ENCODE measurements at places on chromosomes 16 and 17.

- DNase-seq: no peak
Observed at GRCh38 chr16:76931186-76931585, 259.8 kb upstream of the MON1B start.

- no peak for DNase-seq
Observed at GRCh38 chr17:6556121-6557039, at the start of gene PITPNM3. Gene PITPNM3, minus strand, starts transcription at chr17:6556555. Its CDS starts 149 bp downstream, at chr17:6556406.

DNA sequence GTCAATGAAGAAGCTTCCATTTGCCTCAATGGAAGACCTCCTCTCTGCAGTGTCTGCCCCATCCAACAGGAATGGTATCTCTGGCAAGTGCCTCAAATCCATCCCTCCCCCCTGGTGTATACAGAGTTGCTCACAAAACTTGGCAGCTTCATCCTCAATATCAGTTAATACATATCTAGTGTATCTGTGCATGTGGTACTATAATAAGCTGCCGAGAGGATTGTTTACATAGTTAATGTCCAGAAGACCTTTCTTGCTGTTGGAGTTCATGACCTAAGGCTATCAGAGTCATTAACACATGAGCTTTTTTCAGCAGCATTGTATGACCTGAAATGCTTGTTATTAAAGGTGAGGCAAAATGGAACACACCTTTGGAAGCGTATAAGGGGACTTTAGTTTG is 14.0 kb upstream of the RASL10B start:
- DNase-seq: no peak

DNA sequence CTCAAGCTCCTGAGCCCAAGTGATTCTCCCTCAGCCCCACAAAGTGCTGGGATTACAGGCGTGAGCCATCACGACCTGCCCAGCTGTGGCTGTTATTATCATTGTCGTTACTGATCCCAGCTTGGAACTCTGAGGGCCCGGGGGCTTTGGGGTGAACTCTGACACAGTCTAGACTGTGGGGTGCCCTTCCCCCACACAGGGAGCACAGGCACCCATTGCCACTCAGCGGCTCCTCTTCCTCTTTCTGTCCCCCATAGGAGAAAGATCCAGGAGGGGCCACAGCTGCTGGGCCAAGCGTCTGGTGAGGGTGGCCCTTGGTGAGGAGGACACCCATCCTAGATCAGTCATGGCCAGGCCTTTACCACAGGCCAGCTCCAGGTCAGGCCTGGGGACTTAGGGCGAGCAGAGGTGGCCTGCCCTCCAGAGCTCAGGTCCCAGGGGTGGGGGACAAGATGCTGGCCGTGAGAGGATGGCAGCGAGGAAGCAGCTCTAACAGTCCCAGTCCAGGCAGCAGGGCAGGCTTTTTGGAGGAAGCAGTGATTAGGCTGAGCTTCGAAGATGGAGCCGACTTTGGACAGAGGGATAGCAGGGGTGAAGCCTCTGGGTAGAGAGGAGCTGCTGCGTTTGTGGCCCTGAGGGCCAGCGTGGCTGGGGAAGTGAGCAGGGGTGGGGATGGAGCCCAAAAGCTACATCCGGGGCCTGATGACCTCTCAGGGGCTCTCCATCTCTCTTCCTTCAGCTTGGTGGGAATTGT is 24.7 kb downstream of the TMEM235 start:
- no peak for DNase-seq

- DNase-seq: no peak
Observed at GRCh38 chr16:85475233-85475632, 137.9 kb upstream of the GSE1 start.

DNA sequence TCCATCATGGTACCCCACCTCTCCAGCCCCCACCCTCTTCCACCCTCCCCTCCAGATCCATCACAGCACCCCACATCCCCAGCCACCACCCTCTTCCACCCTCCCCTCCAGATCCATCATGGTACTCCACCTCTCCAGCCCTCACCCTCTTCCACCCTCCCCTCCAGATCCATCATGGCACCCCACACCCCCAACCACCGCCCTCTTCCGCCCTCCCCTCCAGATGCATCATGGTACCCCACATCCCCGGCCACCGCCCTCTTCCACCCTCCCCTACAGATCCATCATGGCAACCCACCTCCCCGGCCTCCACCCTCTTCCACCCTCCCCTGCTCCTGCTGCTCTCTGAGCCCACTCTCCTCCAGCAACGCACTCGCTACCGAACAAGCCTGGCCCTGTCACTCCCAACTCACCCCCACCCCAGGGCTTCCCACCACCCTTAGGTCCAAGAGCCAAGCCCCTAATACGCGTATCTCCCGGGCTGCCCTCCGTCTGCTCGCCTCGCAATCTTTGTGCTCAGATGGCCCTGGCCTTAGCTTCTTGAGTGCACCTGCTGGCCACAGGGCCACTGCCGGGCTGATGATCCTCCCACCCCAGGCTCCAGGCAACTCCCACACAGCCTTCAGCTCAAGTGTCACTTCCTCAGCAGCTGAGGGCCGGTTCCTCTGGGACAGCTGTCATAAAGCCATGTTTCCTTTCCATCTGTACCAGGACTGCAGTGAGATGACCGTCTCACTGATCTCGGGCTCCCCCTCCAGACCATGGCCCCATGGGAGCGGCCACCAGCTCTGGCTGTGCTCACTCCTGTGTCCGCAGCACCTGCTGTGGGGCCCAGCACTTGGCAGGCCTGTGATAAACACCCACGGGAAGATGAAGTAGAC is 25.5 kb downstream of the KDM8 start:
- no peak for DNase-seq

DNA sequence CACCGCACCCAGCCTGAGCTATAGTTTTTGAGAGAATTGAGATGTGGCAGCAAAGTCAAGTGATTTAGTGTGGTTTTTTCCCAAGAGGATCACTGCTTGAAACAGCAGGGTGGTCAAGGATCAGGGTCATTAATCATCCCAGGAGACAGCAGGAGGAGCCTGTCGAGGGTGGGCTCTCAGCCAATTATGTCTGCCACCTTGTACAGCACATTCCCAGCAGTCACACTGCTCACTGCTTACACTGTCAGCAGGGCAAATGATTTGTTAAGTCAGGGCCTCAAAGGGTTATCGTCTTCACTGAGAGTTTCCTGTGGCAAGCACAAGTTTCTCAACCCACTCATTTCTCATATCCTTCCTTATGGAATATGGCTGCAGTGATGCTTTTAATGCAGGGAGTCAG is 13.2 kb downstream of the B3GNT9 start:
- no peak for DNase-seq

DNA sequence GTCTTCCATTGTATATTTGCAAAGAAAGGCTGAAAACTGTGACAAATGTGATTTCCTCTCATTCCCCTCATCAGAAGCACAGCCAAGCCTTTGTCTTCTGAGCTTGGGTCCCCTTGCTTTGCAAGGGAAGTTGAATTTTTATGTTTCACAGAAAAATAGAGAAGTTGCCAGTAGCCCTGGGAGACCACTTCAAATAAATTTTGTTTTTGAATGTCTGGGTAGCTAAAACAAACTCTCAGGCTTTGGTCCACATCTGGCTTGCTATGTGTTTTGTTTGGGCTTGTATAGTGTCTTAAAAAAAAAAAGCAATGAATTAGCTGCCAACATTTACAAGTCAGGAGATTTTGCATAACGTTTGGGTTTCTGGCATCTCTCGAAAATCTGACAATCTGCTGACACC is 24.1 kb downstream of the PIK3R6 start:
- DNase-seq: no peak

- DNase-seq: no peak
Observed at GRCh38 chr16:19085679-19086200, 18.3 kb downstream of the COQ7 start.

GRCh38 chr16:27792486-27793248 is 242.7 kb downstream of the KATNIP start:
- no peak for DNase-seq

GRCh38 chr17:68599552-68600066 is 1.6 kb downstream of the FAM20A start:
- no peak for DNase-seq

GRCh38 chr17:17767154-17767869 is 69.5 kb downstream of the SREBF1 start:
- DNase-seq: no peak

DNA sequence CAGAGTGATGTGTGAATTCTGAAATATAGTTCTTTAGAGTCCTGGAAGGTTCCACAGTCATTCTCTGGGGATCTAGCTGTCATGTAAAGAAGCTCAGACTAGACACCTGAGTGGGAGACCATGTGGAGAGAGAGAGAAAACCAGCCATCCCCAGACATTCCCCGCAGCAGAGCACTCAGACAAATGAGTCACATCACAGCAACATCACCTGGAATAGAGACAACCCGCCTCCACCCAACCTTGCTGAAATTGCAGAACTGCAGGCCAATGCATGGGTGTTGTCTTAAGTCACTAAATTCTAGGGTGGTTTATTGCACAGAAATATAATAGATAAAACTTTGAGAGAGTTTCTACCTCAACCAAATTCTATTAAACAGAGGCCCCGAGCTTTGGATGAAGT is 392.0 kb upstream of the DYNLRB2 start:
- no peak for DNase-seq

- DNase-seq: no peak
Observed at GRCh38 chr17:49513044-49513395, 17.9 kb downstream of the NGFR start.

DNA sequence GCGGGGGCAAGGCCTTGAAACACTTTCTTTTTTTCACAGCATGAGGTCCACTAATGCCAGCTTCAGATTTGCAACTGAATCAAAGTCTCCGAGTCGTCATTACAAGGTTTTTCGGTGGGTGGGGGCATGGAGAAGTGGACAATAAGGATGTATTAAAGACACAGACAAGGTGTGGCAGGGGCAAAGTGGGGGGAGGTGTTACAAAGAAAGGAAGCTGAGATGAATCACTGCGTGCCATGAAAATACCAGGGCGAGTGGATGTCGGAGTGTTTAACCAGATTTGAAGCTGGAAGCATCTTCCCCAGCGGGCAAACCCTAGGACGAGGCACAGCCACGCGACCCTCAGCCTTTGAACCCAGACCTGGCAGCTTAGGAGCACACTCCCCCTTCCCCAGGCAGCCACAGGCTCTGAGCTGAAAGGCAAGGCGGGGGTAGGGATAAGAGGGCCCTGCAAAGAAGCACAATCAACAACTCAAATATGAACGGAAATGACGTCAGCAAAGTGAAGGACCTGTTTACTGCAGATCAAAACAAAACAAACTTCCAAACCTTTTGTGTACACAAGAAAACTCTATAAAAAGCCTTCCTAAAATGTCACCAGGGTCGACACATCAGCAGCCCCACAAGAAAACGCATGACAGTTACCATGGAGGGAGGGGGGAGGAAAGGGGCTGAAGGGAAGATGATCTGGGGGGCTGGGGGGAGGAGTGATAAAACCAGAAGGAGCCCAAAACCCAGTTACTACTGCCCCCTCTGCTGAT is 5.6 kb upstream of the ZFHX3 start:
- no peak for DNase-seq

DNA sequence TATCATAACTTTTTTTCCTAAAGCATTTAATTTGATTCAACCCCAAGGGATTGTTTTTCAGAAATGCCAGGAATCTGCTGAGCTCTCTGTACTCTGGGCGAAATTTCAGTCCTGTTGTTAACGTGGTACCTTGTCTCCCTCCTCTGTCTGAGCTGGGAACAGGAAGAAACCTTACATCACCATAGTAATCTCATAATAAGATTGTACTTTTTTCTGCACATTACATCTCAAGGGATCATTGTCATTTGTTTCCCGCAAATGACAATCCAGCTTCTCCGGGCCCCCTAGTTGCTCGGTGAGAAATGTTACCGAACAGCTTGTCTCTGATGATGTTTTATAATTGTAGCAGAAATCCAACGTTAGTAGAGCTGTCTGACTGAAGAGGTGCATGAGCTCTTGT is 152.7 kb upstream of the ERCC4 start:
- DNase-seq: no peak

- DNase-seq: no peak
Observed at GRCh38 chr16:85969591-85969990, 70.6 kb downstream of the IRF8 start.

- DNase-seq: no peak
Observed at GRCh38 chr17:6162216-6162615, 92.0 kb downstream of the WSCD1 start.

DNA sequence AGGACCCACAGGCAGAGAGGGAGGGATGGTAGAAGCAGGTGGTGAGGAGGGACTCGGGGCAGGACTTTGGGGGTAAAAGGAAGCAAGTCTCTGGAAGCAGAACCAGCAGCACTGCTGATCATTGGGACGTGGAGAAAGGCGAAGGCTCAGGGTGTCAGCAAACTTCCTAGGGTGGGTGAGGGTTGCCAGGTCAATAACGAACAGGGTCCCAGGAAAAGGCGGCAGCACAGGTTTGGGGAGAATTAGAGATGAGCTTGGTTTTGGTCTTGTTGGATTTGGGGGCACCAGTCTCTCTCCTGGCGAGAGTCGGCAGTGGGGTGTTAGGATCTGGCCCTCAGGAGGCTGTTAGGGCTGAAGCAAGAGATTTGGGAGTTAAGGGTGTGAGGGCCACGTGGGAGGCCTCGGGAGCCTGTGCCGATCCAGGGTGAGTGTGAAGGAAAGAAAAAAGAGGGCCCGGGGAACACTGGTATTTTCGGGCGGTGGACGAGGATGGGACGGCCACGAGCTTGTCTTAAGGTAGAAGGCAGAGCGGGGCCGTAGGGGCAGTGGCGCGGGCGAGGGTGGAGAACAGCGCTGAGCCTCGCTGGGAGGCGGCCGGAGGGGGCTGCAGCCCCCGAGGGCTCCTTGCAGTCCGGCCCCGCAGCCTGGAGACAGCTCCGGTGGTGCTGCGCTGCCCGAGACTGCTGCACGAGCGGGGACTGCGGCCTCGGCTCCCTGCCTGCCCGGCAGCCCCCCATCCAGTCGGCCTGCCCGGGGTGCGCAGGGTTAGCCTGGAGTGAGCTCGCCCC is 765 bp upstream of the ADORA2B start:
- no peak for DNase-seq

DNA sequence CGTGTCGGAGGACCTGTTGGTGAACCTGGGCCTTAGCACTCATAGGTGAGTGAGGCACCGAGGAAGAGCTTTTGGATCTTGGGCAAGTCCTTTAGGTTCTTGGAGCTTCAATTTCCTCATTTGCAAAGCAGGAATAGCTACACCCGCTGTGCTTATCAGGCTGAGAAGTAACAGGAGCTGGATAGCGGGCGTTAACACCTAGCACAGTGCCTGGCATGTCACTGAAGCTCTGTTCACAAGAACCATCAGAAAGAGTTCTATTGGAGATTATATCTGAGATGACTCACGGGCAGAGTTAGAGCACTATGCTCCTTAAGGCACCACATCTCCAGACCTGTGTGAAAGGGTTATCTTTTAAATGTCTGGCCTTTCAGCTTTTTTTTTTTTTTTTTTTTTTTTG is 12.8 kb downstream of the MEOX1 start:
- DNase-seq: no peak

GRCh38 chr17:63966646-63967264 is 6.0 kb downstream of the SCN4A start:
- no peak for DNase-seq

DNA sequence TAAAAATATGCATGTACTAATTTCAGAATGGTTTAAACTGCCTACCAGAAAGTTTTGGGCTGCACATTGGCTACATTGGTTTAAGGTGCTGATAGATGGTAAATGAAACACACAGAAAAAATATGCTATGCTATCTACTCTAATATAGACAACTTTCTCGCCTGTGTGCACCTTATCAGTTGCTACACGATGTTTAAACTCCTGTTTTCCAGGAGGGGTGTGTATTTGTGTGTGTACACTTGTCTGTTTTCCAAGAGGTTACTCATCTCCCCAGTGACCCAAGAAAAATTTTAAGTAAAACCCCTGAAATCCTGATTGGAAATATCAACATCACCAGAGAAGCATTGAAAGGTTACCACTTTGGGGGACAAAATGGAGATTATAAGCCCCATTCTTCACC is 21.6 kb upstream of the PSMC5 start:
- DNase-seq: no peak

Data from cortex of kidney (tissue), 1 donor.